ENCODE measurements at places on chromosomes 2 and 18. TPM values are rescaled to one million over a fixed set of nuclear protein-coding genes. Genes with fewer than 3 reads are reported as not detected.

Gene GAREM1
- 10.3 TPM for total RNA-seq

GRCh38 chr2:27194538-27195354 is 17.1 kb upstream of the ATRAID start:
- DNase-seq = no peak

GRCh38 chr2:17749753-17750438 is 3.7 kb downstream of the SMC6 start:
- no peak for DNase-seq

DNA sequence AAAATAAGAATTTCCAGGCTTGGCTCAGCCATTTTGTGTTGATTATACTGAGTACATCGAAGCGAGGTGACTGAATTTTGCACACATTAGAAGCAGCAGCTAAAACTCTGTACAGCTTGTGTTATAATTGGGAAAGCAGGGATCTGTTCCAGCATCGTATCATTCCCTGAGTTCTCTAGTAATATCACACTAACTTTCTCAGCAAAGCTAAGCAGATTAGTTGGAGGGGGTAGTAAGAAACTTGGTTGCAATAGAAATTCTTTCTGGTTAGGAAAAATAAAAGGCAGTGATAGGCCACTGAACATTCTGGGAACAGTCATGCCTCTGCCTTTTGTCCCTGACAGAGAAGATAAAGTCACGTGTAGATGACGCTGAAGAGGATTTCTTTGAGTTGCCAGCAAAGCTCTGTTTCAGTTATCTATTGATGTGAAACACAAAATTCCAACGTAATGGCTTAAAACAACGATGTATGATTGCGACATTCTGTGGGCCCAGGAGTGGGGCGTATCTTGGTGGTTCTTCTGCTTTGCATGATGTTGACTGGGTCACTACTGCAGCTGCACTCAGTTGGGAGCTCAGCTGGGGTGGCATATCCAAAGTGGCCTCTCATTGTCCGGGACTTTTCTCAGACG is 202.1 kb upstream of the MEX3C start:
- no peak for DNase-seq

GRCh38 chr2:134206573-134206972 is 47.3 kb upstream of the MGAT5 start:
- DNase-seq = peak; percentile 54
